ENCODE measurements at places on chromosomes 16 and 17.

- no peak for DNase-seq
Observed at GRCh38 chr16:88686062-88686438, 257 bp downstream of the SNAI3 start.

GRCh38 chr16:351804-352520, 561 bp downstream of the AXIN1 start:
- DNase-seq = no peak

GRCh38 chr17:42101513-42102292, 3.4 kb upstream of the ZNF385C start:
- DNase-seq = peak; percentile 59

DNA sequence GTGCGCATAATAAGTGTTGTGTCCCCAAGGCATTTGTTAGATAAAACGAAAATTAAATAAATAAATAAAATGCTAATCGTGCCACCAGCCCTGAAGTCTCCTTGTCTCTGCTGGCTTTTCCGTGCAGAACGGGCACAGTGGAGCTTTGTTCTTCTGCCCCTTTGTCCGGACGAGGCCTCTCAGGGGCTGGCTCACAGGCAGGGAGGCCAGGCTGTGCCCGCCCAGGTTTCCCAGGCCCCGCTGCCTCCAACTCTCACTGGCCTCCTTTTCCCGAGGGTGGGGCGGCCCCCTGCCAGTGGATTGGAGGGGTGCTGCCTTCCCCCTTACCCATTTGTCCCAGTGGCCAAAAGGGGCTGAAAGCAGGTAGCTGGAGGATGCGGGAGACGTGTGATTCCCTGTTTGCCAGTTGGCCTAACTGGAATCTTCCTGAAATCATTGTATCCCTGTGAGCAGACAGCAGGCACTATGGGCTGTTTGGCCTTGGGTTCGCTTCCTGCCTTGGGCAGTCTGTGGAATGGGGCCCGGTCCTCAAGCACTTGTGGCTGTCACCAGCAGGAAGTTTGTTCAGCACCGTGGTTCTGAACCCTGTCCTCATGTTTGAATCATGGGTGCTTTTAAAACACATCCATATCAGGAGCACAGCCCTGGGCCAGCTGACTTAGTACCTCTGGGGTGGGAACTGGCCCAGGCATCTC, 64.4 kb downstream of the KSR1 start:
- DNase-seq = no peak

DNA sequence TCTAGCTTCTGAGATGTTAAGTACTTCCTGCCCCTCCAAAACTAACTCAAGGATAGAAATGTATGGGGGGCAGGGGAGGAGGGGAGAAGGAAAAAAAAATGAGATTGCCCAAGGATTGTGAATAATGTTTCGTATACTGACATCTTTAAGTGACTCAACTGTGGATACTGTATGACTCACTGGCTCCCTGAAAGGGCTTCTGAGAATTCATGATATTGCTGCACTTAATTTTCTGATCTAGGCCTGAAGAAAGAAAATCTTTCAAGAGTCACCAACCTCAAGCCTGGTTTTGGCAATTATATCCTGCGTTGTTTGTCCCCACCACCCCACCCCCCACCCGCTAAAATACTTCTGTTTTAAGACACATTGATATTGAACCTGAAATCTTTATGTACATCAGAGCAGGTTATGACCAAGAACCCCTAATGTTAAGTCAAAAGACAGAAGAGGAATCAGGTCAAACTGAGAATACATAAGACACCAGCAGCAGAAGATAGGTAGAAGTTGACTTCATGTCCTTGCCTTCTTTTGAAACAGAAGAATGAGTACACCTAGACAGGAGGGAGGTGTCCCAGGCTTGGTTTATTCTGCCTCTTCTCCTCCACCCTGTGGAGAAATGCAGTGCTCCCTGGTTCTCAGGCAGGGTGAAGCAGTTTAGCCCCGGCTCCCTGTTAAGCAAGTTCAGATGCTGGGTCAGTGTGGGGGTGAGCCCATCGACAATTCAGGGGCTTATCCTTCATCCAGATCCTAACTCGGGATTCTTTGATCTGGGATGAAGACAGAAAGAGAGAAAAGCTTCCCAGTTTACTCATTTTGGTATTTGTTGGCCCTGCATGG, 3.3 kb upstream of the FBXL20 start:
- peak; percentile 22 for DNase-seq
